ENCODE measurements at places on chromosomes 3 and 15.
A peak's percentile ranks its signal among the peaks of the same experiment; 100 is the strongest.

DNA sequence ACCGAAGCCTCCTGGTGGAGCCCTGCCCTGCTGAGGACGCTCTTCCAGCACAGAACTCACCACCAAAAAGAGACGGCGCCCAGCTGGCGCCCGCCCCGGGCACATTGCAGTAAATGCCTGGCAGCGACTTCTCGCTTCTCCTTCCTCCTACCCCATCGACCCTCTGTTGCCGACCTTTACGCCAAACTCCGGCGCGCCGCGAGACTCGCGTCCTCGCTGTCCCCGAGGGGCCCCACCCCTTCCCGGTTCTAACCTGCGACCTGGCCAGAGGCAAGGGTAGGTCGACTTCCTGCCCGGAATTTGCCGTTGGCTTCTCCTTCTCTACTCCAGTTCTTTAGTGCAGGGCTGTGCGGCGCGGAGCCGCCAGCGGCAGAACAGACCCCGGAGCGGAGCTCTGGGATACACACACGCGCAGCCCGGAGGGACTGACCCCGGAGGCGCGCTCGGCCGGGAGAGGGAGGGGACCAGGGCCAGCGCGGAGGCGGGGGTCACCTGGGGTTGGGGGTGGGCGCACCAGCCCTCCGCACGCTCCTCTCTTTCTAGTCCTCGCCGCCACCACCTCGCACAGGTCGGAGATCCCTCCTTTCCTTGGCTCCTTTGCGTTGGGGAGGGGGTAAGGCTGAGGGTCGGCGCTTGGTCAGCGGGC is 226.6 kb upstream of the AZI2 start:
- no peak for DNase-seq

DNA sequence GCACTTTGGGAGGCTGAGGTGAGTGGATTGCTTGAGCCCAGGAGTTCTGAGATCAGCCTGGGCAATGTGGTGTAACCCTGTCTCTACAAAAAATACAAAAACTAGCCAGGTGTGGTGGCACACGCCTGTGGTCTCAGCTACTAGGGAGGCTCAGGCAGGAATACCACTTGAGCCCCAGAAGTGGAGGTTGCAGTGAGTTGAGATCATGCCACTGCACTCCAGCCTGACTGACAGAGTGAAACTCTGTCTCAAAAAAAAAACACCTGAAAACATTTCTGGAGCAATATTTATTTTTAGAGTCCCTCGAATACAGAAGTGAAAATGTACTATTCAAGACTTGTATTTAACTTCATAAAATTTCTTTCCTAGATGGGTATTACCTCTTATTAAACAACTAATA is 4.6 kb downstream of the SPCS1 start:
- DNase-seq: no peak

DNA sequence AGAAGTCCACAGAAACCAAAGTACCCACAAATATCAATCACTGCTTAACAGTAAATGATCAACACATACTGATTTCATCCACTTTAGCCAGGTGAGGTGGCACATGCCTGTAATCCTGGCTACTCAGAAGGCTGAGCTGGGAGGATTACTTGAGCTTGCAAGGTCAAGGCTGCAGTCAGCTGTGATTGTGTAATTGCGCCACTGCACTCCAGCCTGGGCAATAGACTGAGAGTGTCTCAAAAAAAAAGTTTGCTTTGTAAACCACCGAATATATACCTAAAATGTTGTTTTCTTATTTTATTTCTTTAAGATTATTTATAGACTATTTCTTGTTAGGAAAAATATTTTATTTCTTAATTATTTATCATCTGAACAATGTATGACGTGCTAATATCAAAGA is 8.7 kb upstream of the ATP13A4 start:
- no peak for DNase-seq

GRCh38 chr15:89660556-89660955 is 5.3 kb upstream of the KIF7 start:
- no peak for DNase-seq

DNA sequence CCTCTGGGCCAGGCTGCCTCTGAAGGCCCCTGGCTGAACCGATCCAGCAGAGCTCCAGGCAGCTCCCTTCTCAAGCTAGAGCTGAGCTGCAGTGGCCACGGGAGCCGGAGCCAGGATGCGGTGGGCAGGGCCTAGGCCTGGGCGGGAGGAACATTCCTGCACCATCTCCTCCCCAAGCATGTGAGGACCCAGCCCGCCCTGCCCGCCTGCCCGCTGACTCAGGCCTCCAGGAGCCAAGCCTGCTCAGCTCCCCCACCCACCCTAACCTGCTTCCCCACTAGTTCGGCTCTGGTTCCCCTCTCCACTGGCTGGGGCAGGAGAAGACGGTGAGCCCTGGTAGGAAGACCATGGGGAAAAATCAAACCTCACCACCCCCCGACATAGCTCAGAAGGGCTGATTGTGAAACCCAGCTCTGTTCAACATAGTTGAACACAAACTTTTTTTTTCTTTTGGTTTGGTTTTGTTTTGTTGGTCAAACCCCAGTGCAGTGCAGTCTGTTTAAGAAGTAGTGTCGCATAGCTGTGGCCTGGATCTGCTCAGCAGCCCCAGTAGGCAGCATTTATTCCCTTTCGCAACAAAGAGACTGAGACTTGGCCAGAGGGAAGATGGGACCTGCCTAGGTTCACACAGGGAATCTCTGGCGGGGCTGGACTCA is 13.5 kb downstream of the SNX33 start:
- DNase-seq: peak; percentile 93

- DNase-seq: peak; percentile 72
Measured at GRCh38 chr3:128878556-128879124, 780 bp upstream of the ACAD9 start.

DNA sequence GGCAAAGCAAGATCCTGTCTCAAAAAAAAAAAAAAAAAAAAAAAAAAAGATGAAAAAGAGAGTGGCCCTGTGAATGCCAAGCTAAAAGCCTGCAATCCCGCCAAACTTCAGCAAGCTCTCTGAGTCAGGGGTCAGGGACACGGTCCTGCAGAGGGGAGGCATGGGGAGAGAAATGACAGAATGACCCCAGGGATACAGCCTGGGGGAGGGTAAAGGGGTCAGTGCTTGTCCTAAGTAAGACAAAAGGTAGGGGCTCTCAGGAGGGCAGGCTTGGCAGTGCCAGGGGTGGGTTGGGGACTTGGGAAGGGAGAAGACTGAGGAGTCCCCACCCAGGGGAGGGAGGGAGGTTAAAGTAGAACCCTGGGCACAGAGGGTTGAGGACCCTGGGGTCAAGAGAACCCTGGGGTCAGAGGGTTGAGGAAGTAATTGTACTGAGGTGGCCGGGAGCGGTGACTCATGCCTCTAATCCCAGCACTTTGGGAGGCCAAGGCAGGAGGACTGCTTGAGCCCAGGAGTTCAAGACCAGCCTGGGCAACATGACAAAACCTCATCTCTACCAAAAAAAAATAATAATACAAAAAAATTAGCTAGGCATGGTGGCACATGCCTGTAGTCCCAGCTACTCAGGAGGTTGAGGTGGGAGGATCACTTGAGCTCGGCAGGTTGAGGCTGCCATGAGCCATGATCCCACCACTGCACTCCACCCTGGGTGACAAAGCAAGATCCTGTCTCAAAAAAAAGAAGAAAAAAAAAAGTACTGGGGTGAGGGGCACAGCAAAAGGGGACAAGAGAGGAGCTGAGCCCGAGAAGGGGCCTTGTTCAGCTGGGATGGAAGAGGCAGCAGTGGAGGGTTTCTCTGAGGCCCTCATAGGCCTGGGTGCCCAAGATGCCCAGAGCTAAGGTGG is 5.2 kb upstream of the SEMA3B start:
- peak; percentile 25 for DNase-seq

GRCh38 chr3:184561913-184562877 is 610 bp downstream of the EPHB3 start:
- DNase-seq: no peak

- DNase-seq: no peak
Measured at GRCh38 chr15:92043283-92043682, 189.8 kb downstream of the SLCO3A1 start.

DNA sequence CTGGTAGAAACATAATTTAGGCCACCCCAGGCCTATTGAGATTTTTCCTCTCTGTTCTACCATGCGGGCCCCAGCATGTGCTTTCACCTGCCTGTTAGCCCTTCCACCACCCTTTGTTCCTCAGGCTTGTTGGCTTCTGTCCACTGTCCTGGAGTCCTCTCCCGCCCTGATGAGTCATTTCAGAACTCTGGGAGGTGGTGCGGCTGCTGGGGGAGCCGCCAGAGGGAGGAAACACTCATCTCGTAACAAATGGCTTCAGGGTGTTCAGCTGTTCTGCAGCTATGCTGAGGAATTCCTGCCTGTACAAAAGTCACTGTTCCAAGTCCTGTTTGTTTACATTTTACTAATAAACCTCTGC is 36.3 kb downstream of the LRTM1 start:
- peak; percentile 92 for DNase-seq

DNA sequence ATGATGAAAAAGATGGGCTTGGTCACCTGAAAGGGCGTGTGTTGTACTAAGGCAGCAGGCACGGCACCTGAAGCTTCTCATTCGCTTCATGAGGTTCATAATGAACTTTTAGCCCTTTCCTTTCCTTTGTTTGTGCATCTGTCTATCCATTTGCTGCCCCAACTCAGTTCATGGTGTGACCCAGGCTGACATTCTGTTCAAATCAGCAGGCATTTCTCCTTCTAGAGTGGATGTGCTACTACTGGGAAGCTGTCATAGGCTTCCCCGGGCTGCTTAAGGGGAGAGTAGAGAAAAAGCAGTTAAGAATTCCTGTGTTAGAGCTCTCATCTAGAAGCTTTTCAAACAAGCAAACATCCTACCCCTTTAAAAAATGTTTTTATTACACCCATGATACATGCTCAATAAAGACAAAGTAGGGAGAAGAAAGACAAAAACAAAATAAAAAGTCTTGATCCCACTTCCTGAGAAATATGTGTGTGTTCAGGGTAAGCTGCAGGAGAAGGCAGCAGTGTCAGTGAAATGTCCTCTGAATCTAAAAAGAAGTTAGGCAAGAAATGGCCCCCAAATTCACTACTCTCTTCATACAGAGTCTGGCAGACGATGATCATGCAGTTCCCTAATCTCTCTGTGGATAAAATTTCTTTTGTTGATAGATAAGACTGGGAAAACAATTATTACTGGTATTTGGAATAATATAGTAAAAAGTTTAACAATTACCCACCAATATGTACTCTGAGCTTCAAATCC is 136.9 kb upstream of the PFN2 start:
- no peak for DNase-seq

GRCh38 chr3:171743327-171744157 is 66.7 kb downstream of the PLD1 start:
- DNase-seq: no peak

- DNase-seq: no peak
Measured at GRCh38 chr15:45674677-45675076, 39.8 kb downstream of the SQOR start.

GRCh38 chr3:132997404-132998185 is 40.6 kb upstream of the TMEM108 start:
- no peak for DNase-seq

DNA sequence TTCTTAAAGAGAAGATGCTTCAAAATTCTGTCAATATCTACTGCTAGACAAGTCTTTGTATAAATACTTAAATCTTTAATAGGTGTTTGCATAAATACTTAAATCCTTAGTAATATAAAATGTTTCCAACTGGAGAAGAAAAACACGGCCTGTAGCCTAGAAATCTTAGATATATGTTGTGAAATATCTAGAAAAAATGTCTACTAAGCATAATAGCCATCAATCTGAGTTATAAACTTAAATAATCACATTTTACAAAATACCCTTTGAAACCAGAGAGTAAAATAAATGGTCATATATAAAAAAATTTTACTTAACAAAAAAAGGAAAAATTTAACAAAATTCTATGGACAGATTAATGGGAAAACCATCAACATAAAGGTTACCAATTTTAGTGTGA is 73.9 kb downstream of the PLOD2 start:
- DNase-seq: no peak

DNA sequence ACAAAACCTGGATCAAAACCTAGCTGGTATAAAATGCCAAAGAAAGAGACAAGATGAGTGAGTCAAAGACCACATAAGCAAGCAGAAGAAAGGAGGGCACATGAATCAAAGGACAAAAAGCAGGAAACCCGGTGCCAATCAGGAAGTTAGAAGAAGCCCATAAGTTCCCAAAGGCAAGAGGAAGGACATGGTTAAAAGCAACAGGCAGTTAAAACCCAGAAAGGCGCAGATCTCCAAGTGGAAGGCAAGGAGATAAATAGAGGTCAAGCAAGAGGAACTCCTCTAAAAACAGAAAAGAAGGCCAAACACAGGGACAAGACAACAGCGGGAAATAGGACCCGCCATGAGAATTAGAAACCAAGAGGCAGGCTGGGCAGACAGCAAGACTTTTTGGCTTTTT is 4.4 kb downstream of the TMOD2 start:
- no peak for DNase-seq

Data from HCEC 1CT (cell line).